OCI-LY7 (cell line): ENCODE measurements at places on chromosomes 7 and 10. TPM values are rescaled to one million over a fixed set of nuclear protein-coding genes. Genes with fewer than 3 reads are reported as not detected.

The WNT2 gene
- total RNA-seq: not detected in 2 replicates

The TMEM176A gene
- not detected in 2 replicates for total RNA-seq

The CPXM2 gene
- not detected in 2 replicates for total RNA-seq

The CDHR3 gene
- 0.30 and 0.42 TPM in 2 replicates for total RNA-seq

The TMEM26 gene
- total RNA-seq: not detected in 2 replicates

The CYP2C19 gene
- not detected in 2 replicates for total RNA-seq

The AGAP6 gene
- 16.1 and 17.1 TPM in 2 replicates for total RNA-seq

The IFIT1 gene
- not detected in 2 replicates for total RNA-seq

The SPRN gene
- total RNA-seq: not detected in 2 replicates

GRCh38 chr7:103009466-103010185 lies 65.0 kb downstream of the FBXL13 start:
- DNase-seq: peak; percentile 75

GRCh38 chr10:128305601-128306345 lies 179.6 kb upstream of the MKI67 start:
- no peak for DNase-seq

- no peak for DNase-seq
Measured at GRCh38 chr10:124150807-124151417, 57.5 kb upstream of the CHST15 start.

DNA sequence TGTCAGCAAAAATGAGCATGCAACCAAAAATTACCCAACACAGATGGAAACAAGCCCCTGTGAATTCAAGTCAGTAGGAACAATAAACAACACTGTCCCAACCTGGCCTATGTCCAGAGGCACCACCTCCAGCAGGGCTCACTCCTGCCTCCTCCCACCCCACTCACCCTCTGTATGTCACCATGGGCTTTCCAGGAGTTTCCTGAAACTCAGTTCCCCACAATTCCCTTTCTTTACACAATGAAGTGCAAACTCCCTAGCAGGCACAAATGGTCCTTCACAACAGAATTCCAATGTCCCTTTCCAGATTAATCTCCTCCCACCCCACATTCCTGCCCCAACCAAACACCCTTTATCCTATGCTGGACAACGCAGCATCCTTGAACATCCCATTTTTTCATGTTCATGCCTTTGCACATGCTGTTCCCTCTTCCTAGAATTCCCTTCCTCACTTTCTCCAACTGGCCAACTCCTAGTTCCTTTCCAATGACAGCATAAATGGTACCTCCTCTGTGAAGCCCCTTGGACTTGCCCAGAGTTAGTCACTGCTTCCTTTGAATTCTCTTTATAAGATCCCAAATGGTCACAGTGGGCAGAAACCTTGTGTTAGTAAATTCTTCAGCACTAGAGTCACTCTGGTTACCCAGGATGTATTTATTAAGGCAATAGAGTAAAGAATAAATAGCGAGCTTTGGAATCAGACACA lies 157.5 kb downstream of the SLIT1 start:
- DNase-seq: no peak

- no peak for DNase-seq
Measured at GRCh38 chr10:15262036-15262713, 93.7 kb upstream of the NMT2 start.

GRCh38 chr7:130154501-130155317 lies 50.5 kb downstream of the TMEM209 start:
- DNase-seq: no peak

DNA sequence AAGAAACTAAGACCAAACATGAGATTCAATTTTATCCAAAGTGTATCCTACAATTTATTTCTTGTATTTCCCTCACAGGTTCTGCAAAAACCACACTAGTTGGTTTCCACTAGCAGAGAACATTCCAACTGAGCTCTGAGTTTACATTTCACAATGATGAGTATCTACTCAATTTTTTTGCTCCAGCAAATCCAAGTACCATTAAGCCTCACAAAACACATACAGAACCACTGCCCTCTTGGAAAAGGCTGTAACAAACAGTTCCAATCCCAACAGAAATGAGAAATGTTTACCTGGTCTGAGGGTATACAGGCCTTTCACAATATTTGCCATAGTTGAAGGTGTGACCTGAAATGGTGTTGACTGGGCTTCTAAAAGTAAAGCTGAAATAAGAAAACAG lies 59.9 kb downstream of the CACUL1 start:
- DNase-seq: no peak

- DNase-seq: no peak
Measured at GRCh38 chr7:151843181-151843580, 33.7 kb downstream of the PRKAG2 start.

DNA sequence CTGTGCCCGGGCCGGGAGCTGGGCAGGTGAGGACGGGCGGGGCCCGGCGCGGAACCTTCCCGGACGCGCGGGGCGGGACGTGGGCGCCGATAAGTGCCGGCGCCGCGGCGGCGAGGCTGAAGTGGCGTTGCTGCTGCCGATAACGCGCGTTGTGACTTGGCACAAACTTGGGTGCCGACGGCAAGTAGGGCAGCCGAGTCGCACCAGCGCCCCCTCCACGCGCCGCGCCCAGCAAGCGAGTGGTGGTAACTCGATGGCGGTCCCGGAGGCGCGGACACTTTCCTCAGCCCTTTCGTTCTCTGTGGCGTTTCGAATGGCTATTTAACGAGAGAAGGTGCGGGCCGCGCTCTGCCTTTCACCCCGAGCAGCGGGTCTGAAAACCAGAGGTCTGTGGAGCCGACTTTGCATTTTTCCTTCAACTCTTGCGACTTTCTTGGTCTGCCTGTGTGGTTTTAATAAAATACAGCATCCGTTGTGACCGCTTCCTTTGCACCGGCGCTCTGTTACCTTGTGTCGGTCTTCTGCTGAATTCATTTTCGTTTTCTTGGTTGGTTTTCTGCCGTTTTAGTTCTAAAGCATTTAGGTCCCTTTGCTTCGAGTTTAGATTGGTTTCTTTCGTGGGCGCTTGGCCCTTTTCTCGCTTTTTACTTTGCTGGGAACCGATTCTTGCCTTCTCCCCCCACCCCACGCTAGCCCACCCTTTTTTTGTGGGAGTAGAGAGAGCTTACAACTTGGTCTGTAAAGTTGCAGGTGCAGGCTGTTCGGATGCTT lies 701 bp downstream of the STK17A start:
- peak; percentile 83 for DNase-seq

DNA sequence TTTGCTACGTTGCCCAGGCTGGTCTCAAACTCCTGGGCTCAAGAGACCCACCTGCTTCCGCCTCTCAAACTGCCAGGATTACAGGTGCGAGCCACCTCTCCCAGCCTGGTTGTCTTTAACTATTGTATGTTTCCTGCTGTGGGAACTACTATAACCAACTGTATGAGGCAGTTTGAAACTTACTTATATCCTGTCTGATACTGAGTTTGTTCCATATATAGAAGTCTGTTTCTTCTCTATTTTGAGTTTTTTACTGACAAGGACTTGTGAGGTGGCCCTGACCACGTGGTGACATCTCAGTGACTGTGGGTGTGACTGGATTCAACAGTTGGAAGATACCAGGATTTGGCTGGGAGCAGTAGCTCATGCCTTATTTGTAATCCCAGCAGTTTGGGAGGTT lies 14.2 kb downstream of the FBH1 start:
- peak; percentile 27 for DNase-seq

- DNase-seq: no peak
Measured at GRCh38 chr7:72159911-72160310, 252.2 kb downstream of the CALN1 start.

GRCh38 chr10:44125879-44126278 lies 259.0 kb downstream of the CXCL12 start:
- DNase-seq: no peak

DNA sequence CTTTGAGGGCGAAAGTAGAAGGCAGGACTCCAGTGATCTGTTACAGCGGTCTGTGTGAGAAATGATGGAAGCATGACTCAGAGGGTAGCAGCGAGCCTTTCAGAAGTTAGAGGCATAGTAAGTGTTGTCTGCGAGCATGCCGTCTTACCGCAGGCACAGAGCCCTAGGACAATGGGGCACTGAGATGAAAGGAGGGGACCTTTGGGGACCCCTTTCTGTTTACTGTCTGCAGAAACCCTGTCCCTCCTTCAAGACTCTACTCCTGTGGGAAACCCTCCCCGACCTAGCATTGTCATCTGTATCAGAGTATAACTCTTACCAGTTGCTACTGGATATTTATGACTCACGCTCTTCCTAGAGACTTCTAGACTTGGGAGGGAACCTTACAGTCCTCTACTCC lies 87.2 kb upstream of the AGK start:
- no peak for DNase-seq

DNA sequence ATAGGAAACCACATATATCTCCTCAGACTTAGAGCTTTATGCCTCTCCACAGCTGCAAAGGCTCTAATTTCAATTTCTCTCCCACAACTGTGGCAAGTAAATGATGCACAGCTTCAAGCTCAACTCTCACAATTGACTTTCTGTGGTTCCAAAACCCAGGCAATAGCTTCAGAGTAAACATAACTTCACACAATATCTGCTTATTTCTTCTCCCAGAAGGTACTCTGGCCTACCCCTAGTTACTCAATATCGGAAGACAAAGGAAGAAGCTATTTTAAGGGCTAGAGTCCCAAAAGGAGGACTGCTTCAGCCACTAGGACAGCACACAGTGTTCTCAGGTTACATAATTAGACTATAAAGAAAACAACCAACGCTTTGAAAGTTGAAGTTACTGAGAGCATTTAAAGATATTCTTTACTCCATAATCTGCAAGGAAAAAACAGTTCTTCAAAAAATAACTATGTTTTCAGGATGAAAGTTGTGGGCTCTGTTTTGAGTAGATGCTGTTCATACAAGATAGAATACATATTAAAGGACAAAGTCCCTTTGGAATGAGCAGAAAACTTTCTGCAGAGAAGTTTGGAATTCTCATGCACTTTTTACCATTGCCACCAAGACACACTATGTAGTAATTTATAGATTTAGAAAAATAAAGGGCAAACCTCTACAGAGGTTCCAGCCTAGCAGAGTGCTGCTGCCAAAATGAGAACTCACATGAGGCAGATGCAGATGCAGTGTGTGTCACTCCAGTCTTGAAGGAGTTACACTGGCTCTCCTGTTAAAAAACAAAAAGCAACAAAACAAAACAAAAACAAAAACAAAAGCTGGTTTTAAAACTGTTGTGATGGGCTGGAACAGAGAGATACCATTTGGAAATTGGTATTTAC lies 81.8 kb downstream of the NT5C2 start:
- DNase-seq: no peak

DNA sequence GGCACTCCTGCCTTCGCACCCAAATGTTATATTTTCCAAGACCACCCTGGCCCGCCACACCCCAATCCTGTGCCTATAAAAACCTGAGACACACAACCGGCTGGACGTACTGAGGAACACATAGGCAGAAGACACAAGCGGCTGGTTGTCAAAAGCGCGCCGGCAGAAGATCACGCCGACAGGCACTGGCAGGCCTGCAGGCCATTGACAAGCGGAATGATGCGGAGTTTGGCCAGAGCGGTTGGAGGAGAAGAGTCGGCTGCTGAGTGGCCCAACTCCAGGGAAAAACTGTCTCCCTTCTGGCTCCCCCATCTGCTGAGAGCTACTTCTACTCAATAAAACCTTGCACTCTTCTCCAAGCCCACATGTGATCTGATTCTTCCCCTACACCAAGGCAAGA lies 39.7 kb upstream of the SAMD8 start:
- no peak for DNase-seq

DNA sequence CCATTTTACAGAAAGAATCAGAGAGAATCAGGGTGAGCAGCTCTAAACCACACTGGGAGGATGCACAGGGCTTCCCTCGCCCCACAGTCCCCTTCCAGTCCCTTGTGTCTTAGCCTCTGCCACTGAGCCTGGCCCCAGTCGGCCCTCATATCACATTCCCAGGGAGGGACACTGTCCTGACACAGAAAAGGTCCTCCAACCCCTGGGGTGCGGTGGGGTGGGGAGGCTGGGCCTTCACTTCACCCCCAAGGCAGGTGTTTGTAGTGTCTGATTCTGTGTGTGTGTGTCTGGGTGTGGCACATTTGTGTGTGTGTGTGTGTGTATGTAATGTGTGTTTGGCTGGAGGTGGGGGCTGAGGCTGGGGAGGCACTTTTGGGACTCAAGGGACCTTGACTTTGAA lies 1.8 kb upstream of the KCP start:
- no peak for DNase-seq

GRCh38 chr10:43396928-43397624 lies 11.9 kb downstream of the HNRNPF start:
- DNase-seq: peak; percentile 94

DNA sequence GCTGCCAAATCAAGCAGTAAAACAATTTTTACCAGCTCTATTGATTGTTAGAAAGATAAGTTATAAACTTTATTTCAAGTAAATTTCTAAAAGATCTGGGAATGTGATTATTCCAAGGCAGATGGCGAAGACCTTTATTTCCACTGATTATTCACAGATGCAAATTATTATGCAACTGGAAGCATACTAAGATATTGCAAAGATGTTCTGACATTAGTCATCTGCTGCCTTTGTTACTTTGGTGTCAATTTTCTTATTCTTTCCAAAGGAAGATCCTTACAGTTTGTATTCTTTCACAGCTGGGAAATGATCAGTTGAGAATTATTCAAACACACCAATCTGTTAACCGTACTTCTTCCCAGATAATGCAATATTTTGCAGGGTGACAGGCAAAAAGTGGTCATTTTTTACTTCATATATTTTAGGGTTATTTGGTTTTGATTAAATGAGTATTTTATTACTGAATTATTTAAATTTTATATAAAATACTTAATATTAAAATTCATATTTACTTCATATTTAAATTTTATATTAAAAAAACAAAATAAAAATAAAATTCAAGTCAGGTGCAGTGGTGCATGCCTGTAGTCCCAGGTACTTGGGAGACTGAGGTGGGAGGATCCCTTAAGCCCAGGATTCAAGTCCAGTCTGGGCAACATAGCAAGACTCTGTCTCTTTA lies 171.3 kb downstream of the FZD1 start:
- no peak for DNase-seq

- no peak for DNase-seq
Measured at GRCh38 chr7:39504963-39505362, 61.2 kb upstream of the YAE1 start.

- DNase-seq: no peak
Measured at GRCh38 chr10:11806706-11807105, 16.4 kb upstream of the PROSER2 start.

GRCh38 chr7:7861211-7861633 lies 107.4 kb upstream of the GLCCI1 start:
- no peak for DNase-seq

DNA sequence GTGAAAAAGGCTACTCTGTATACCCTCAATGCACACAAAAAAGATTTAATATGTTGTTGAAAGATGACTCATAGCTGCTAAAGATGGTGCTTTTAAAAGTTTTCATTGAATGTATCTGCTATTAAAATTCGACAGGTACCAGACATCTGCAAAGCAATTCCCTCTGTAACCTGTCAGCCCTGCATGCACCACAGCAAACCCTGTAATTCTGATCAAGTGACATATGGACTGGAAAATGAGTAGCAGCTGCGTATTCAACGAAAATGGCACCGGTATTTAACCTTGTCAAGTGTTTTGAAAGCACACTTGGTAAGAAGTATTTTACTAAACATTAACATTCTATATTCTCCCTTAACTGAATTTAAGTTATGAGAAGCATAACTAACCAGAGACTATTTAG lies 58.2 kb upstream of the PTPRN2 start:
- DNase-seq: no peak

GRCh38 chr10:96978621-96979154 lies 146.6 kb downstream of the LCOR start:
- DNase-seq: no peak
